Esophagus muscularis mucosa (tissue), 4 donors: ENCODE measurements at places on chromosomes 11 and 22. TPM values are rescaled to one million over a fixed set of nuclear protein-coding genes. Genes with fewer than 3 reads are reported as not detected.

DNA sequence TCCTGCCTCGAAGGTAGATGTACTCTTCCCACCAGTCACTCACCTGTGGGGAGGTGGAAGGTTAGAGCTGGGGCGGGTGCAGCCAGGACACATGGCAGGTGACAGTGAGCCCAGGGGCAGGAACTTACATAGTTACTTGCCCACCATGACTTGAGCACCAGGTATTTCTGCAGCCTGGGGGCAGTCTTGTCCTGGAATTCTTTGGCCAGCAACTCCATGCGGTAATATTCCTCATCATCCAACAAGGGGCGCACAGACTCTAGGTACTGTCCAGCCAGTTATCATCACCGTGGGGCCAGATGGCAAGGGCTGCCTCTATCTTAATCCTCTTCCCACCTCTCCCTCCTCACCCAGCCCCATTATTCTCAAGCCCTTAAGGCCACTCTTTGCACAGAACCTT lies 2.2 kb downstream of the CPT1B start:
- peaks cover 31% of the 10 kb centered on the region for H3K4me1 ChIP-seq
- H3K27me3 ChIP-seq: peaks cover 8% of the 10 kb centered on the region
- H3K36me3 ChIP-seq: peaks cover 38% of the 10 kb centered on the region
- no peak for DNase-seq

DNA sequence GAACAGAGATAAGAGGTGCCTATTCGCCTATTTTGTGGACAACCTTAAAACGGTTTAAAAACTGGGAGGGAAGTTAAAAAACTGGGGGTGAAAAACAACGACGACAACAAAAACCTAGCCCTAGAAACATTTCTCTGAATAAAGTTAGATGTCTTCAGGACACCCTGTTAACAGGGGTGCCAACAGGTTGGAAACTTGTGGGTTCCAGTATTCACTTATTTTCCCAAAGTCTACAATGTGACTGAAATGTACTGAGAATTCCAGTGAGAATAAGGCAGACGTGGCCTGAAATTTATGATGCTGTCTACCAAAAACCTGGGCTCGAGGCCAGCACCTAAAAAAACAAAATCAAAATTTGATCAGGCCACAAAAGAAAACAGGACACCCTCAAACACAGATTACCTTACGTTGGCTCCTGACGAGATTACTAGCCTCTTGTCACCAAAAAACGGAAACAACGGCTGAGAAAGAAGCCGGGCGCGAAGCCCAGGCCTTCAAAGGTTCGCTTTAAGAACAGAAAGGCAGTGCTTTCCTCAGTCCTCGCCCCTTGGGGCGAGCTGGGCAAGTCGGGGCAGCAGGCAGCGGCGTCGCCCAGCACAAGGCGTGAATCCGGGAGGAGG lies 906 bp downstream of the CCDC90B start:
- no peaks in the 10 kb centered on the region for H3K27me3 ChIP-seq
- H3K4me3 ChIP-seq: peak overlapping the region; percentile 62
- no peaks in the 10 kb centered on the region for H3K36me3 ChIP-seq

CARD18 gene
- total RNA-seq: not detected

DNA sequence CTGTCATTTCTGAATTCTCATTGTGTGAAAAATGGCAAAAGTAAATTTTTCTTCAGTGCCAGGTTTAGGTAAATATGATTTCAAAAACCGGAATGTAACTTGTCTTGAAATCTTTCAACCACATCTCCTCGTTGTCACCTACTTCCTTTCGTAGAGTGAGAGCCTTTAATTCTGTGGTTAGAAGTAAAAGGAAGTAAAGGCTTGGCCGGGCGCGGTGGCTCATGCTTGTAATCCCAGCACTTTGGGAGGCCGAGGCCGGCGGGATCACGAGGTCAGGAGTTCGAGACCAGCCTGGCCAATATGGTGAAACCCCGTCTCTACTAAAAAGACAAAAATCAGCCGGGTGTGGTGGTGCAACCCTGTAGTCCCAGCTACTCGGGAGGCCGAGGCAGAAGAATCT lies 29.8 kb downstream of the SGSM3 start:
- DNase-seq: no peak
- peaks cover 15% of the 10 kb centered on the region for H3K4me1 ChIP-seq
- no peak overlapping the region for H3K4me3 ChIP-seq
- H3K27ac ChIP-seq: no peak overlapping the region
